Right hindlimb (tissue), 1 donor: ENCODE measurements at places on chromosomes 4 and X.
A peak's percentile ranks its signal among the peaks of the same experiment; 100 is the strongest.

DNA sequence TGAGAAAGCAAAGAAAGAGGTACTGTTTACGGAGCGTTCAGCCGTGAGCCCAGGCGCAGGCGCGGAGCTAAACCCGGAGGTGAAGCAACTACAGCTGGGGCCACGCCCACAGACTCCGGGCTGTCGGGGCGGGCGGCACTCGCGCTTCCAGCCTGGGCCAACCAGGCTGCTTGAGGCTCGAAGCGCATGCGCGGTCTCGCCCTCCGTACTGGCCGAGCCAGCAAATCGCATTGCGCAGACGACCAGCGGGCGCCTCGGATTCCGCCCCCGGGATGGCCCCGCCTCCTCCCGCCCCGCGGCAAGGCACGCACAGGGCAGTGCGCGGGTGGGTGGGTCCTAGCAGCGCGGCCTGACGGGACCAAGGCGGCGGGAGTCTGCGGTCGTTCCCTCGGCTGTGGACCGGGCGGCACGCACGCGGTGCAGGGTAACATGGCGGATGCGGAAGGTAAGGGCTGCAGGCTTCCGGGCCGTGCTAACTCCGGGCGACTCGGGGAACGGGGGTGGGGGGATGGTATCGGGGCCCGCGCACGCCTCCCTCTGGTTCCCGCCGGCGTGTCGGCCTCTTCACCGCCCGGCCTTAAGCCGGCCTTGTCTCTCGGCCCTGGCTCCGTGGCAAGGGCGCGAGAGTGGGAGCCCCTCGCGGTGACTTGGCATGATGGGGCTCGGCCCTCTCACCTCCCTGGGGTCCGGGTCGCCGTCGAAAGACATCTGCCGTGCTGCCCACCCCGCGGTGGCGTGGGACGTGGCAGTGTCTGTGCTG is at the start of gene DKC1:
TSS of gene DKC1 (plus strand) at position 328 of the 760 bp plus-strand sequence. CDS start at position 430, 102 bp downstream.
- peak; percentile 96 for DNase-seq

DNA sequence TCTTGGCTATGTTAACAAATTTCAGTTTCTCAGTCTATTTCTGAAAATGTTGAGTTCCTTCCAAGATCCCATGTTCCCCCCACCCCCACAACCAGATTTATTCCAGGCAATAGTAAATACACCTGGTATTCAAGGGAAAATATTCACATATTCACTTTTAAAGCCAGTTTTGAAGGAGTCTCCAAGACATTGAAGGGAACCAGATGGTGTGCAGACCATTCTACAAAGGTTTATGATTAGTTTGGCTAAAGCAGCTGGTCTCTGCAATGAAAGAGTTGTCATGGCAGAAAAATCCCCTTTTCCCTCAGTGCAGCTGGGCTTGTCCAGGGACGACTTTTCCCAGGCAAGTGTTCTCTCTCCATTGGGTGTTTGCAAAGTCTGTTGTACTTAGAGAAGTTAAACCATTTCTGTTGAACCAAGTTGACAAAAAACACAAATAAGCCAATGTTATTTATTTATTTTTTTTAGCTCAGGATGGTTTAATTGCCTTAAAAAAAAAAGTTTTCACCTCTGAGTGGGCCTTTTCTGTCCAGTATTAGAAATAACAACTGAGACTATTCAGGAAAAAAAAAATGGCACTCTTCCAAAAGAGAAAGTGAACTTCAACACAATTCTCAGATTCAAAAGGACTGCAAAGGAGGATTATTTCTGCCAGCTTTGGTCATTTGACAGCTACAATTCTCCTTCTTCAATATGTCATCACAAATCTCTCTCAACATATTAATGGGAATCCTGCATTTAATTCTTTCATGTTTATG is 410.6 kb downstream of the IL1RAPL1 start:
- peak; percentile 39 for DNase-seq

DNA sequence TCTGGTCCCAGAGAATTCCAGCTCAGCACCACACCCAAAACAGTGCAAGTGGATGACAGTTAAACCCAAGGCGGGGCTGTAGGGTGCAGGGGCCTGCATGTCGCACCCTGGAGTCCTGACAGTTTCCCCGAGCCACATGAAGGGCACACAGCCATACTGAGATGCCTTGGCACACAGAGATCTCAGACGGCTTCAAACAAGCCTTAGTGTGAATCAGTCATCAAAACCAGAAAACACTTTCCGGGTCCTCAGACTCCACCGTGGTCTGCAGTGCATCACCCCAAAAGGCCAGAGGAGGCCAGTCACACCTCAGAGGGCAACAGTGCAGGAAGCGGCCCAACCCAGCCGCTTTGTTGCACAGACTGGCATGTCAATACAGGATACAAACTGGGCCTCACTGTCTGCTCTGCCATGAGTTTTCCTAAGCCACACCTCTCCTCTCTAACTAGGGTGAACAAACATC is 64.6 kb upstream of the ENPP6 start:
- no peak for DNase-seq

DNA sequence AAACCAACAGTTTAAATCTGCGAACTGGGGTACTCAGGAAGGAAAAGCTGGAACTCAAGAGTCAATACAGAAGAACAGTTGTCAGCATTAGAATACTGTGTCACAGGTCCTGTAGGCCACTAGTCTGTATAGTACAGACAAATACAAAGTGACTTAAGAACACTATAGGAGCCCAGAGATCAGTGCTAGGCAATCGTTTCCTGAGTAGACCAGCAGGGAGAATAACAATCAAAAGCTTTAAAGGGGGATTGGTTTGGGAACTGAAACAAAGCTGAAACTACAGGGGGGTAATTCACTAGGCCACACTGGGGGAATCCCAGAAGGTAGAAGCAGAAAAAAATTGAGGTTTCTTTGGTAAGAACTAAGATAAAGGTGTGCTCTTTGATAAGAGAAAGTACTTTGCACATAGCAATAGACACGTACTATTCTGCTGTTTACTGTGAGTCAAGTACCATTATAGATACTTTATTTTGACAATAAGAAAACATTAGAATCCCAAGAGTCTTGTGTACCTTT is 339.7 kb downstream of the PCDH19 start:
- DNase-seq: no peak

GRCh38 chr4:156437666-156438065 is 484.0 kb upstream of the CTSO start:
- DNase-seq: no peak

DNA sequence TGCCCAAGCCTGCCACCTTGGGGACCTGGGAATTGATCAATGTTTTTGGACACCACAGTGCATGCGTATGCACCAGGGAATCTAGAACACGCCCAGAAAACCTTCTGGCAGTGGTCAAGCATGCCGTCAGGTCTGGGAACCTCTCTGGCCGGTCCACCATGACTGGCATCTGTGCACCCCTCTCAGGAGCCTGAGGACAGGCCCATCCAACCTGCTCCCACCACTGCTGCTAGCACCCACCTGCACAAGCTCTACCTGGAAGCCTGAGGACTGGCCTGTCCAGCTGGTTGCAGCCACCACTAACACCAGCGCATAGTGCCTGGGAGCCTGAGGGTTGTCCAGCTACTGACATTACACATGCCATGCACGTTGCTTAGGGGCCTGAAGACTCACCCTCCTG is 162.1 kb upstream of the GALNTL6 start:
- no peak for DNase-seq

- DNase-seq: no peak
Measured at GRCh38 chrX:107199491-107199890, 6.7 kb downstream of the NUP62CL start.

GRCh38 chr4:86393749-86394148 is 33.9 kb upstream of the MAPK10 start:
- no peak for DNase-seq

DNA sequence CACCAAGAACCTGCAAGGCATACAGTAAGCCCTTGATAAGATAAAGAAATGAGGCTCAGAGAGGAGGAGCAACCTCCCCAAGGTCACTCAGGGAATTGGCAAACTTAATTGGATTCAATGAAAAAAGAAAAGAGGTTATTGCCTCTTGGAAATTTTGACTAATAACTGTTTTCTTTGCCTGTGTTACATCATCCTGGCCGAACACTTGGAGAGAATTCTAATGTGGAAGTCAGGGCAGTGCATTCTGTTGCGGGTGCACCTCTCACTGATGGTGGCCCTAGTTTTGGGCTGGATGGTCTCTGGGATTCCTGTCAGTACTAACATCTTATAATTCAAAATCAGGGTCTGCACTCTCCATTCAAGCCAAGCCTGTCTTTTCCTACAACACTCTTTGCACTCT is 186.2 kb upstream of the BCOR start:
- DNase-seq: no peak

DNA sequence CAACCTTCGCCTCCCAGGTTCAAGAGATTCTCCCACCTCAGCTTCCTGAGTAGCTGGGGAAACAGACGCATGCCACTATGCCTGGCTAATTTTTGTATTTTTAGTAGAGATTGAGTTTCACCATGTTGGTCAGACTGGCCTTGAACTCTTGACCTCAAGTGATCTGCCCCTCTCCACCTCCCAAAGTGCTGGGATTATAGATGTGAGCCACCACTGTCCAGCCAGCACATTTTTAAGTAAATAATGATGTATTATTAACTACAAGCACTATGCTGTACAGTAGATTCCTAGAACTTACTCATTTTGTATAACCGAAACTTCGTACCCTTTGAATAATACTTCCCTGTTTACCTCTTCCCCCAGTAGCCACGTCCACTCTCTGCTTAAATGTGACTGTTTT is 96.0 kb upstream of the GABRG1 start:
- DNase-seq: no peak

GRCh38 chrX:115561605-115562479 is 868 bp downstream of the PLS3 start:
- DNase-seq: peak; percentile 56

DNA sequence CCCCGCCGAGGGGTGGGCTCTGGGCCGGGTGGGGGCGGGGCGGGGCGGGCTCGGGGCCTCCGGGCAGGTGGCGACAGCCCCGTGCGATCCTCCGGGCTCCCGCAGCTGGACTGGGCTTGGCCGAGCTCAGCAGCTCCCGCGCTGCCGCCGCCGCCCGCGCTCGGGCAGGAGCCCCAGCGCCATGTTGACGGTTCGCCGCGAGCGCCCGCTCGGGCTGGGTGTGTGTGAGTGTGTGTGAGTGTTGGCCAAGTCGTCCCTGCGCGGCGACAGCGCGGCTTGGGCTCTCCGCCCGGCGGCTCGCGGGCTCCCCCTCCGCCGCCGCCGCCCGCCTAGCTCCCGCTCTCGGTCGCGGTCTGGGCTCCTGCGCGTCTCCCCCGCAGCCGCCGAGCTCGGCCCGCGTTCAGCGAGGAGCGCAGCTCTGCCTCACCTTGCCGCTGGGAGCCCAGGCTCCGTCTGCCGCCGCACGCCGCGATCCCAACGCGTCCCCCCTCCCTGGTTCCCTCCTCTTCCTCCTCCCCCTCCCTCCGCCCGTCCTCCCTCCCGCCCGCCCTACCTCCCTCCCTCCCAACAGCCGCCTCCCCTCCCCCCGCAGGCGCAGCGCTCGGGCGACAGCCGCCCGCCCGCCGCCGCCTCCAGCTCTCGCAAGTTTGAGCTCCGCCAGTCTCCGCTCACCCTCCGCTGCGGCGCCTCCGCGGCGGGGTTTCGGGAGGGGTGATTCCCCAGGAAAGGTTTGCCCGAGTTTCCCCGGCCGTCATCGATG is at the start of gene BCOR:
TSS of gene BCOR (minus strand) at position 455 of the 760 bp plus-strand sequence. CDS start 20,029 bp downstream, outside the sequence.
- DNase-seq: peak; percentile 67

DNA sequence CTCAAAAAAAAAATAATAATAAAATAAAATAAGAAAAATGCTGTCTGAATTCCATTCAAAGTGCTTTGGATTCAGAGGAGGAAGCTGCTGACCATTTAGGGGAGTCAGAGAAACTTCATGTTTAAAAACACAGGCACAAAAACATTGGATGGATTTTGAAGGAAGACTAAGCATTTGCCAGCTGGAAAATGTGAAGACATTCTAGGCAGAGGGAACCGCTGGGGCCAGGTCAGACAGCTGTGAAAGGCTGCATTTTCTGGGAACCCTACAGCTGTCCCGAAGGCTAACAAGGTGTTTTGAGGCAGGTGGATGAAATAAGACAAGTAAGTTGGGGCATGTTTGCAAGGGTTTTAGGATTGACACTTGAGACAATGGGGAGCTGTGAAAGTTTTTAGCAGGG is 38.6 kb downstream of the ING2 start:
- DNase-seq: no peak
